ENCODE measurements at places on chromosomes 5 and 9.

GRCh38 chr5:136043551-136043950, 14.8 kb downstream of the TGFBI start:
- DNase-seq = no peak

GRCh38 chr5:102753889-102754766, 977 bp upstream of the PAM start:
- no peak for DNase-seq

DNA sequence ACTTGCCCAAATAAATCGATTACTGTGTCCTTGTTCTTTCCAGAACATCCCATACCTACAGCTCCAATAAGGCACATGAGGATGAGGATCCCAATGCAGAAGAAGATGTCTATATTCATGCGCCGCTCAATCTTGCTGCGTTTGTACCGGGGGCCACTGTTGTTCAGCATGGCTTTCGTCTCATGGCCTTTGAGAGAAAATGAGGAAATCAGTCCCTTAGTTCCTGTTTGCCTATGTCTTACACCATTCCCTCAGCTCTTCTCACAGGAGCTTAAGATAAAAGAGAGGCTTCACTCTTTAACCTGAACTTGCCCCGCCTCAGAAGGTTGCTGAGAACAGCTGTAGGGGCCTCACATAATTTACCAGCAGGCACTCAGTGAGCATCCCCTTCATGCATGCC, 211.6 kb downstream of the ATP10B start:
- no peak for DNase-seq

- DNase-seq = no peak
Measured at GRCh38 chr9:117258184-117258866, 156.5 kb downstream of the ASTN2 start.

- DNase-seq = no peak
Measured at GRCh38 chr5:54753034-54753433, 232.4 kb downstream of the ESM1 start.

- no peak for DNase-seq
Measured at GRCh38 chr9:83934569-83935275, 13.5 kb upstream of the KIF27 start.

DNA sequence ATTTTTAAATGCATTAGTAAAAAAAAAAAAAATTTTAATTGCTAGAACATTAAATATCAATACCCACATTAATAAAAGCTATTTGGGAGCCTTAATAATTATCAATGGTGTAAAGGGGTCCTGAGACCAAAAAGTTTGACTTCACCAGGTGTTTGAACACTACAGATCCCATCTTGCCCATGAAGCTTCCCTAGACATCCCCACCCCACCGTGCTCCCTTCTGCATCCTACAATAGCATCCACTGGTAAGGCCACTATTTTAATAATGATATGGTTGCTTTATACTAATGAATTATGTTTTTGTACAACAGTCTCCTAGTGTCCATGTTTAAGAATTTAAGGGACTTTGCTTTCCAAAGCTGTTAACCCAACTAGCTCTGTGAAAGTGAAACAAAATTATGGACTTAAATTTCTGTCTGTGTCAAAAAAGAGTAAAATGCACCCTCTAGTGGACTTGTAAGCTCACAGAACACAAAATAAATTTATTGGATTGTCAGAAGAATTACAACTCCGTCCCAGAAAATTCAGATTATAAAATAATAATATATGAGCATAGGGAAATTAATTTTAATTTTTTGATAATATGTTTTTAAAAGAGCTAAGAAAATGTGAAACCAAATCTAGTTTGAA, 76.0 kb downstream of the ARL15 start:
- no peak for DNase-seq

DNA sequence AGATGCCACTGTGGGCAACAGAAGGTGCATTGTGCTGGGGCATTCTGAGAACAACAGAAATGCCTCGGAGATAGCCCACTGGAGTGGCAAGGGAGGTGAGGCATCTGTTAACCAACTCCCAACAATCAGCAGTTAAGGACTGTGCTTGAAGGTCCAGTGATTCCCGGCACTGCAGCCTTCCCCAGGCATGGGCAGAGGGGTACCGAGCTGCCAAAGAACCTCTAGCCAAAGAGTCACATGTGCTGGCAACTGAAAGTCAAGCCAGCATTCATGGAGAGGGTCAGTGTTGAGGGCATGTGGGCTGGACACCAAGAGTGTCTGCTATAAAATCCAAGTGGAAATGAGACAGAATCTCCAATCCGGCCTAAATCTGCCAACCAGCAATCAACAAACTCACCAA, 149.6 kb downstream of the ASTN2 start:
- DNase-seq = no peak

- no peak for DNase-seq
Measured at GRCh38 chr9:138043411-138044345, 166.1 kb downstream of the CACNA1B start.

DNA sequence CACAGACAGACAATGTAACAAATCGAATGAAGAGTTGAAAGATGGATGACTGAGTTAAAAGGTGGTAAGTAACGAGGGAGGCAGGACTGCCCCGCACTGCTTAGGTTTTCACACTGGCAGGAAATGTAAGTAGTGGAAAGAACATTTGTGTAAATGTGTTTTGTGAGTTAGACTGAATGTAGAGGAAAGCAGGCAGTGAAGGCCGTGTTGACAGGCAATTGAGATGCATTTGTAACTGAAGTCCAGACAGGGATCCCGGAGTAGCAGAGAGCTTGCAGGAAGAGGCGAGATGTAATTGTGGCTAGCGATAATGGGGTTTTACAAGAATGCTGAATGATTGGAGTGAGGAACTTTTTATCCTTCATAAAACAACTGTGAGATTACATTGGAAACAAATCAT, 20.0 kb upstream of the SH3PXD2B start:
- DNase-seq = no peak

DNA sequence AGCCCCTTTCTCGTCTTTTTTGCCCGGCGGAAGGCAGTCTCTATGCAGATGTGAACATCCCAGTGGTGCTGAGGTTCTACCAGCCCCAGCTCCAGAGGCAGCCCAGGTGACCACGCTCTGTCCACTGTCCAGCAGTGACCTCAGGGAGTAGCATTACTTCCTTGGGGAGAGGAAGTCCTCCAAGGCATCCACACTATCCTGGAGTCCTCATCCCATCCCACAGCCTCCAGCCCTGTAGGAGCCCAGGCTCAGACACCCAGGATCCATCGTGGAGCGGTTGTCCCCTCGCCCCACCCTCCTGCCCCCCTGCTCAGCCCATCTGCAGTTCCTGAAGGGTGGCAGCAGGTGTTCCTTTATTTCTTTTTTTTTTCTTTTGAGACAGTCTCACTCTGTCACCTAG, 294.5 kb upstream of the IRX4 start:
- no peak for DNase-seq

DNA sequence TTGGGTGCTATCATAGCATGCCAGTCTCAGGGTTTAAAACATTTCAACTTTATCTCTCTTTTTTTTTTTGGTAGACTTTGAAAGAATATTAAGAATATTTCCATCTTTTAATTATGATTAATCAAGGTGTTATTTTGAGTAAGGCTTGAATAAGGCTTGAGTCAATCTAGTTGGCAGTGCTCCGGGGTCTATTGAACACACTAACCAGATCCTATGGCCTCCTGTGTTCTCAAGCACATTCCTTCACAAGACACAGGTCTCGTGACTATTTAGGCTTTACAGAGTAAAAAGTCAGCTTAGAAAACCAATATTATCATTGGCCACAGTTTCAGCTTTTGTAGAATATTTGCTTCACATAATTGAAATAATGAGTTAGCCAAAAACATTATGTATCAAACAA, 151.2 kb downstream of the ARHGEF28 start:
- no peak for DNase-seq

DNA sequence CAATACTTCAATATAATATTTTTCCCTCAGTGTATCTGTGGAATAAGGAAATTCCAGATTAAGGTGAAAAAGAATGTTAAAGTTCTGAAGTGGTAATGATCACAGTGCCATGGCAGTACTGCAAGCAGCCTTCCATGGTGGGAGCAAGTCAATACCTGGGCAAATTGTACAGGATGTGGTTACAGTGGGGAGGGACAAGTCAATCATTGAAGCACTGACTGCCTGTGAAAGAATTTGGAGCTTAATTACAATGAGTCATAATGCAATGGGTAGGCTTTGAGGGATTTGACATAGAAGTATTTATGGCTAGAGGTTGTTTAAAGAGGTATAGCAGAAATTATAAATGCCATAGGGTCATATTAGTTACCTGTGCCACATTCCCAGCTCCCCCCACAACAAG, 786.5 kb upstream of the ACO1 start:
- no peak for DNase-seq

- no peak for DNase-seq
Measured at GRCh38 chr9:125611121-125611765, 95.8 kb downstream of the MAPKAP1 start.

DNA sequence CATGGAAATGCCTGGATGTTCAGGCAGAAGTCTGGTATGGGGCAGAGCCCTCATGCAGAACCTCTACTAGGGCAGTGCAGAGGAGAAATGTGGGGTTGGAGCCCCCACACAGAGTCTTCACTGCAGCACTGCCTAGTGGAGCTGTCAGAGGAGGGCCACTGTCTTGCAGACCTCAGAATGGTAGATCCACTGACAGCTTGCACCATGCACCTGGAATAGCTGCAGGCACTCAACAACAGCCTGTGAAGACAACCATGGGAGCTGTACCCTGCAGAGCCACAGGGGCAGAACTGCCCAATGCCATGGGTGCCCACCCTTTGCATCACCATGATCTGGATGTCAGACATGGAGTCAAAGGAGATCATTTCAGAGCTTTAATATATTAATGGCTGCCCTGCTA, 36.9 kb downstream of the TRIP13 start:
- no peak for DNase-seq

DNA sequence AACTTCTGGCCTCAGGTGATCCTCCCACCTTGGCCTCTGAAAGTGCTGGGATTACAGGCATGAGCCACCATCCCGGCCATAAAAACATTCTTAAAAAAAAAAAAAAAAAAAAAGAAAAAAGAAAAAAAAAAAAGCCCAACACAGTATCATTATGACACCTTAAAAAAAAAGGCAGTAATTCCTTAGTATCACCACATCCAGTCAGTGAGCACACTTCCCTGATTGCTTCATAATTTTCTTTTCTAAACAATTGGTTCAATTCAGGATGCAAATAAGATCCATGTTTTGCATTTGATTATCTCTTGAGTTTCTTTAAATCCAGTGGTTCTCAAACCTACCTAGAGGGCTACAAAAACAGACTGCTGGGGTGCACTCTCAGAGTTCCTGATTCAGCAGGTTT, 182.5 kb downstream of the CDK5RAP2 start:
- DNase-seq = no peak

DNA sequence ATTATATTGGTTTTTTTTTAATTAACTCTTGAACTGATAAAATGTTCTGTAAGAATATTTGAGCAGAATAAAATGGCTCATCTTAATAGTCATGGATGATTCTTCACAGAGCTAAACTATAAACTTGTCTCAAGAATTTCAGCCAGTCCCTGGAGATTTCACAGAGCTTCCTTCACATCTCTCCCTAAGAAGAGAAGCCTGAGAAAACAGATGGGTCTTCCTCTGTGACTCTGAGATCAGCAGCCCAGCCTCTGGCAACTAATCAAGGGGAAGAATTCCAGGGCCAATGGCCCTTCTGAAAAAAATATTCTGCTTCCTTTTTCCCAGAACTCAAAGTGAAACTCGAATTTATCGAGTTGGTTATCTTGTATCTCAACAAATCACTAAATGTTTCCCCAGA, 122.2 kb upstream of the ITGA1 start:
- DNase-seq = no peak

- no peak for DNase-seq
Measured at GRCh38 chr5:145101246-145101645, 733.9 kb downstream of the PRELID2 start.

GRCh38 chr5:58357799-58358500, 101.9 kb downstream of the PLK2 start:
- DNase-seq = no peak

GRCh38 chr5:55051357-55051756, 27.3 kb downstream of the GZMK start:
- no peak for DNase-seq

- DNase-seq = no peak
Measured at GRCh38 chr5:176550275-176550831, 1.2 kb downstream of the CDHR2 start.

DNA sequence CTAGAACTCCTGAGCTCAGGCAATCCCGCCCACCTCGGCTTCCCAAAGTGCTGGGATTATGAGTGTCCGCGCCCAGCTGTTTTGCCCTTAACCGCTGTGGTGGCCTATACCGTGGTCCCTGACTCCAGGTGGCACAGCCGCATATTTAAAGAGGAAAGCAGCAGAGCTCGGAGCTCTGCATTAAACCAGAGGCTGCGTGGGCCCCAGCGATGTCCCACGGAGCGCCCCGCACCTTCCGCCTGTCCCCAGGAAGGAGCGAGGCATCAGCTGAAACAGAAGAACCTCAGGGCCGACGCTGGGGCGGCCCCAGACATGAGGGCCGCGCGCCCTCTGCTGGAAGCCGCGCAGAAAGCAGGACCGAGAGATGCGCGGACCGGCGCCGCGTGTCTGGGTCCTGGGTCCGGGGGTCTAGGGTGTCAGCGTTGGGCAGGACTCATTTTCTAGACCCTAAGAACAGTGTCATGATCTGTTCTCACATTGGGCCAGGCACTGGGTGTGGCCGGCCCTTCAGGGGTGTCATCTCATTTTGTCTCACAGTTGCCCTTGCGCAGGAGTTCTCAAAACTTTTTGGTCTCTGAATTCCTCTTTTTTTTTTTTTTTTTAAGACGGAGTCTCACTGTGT, 37.7 kb downstream of the LAMC3 start:
- DNase-seq = no peak

DNA sequence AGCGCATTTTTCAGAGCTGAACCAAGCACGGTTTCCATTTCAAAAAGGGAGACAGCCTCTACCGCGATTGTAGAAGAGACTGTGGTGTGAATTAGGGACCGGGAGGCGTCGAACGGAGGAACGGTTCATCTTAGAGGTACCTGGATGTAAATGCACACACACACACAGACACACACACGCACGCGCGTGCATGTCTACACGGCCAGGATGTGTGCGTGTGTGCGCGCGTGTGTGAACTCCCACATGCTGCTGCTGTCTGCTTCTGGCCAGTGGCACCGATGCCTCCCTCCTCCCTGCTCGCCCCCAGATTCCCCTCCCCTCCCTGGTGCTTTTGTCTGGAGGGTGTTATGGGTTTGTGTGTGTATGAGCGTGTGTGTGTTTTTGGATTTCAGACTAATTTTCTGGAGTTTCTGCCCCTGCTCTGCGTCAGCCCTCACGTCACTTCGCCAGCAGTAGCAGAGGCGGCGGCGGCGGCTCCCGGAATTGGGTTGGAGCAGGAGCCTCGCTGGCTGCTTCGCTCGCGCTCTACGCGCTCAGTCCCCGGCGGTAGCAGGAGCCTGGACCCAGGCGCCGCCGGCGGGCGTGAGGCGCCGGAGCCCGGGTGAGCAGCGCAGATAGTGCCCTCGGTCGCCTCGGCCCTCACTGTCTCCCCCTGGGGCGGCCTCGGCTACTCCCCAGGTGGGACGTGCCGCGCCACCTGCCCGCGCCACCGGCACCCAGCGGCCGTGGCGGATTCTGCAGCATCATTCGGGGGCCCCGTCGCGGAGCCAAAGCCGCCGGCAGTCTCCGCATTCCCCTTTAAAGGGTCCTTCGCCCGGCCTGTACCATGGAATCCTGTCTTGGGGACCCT, at the start of gene NTRK2:
Gene NTRK2, plus strand, starts transcription at position 442 of the 850 bp plus-strand sequence. CDS start 1,020 bp downstream, outside the sequence.
- DNase-seq = peak; percentile 82
